ENCODE measurements at places on chromosomes 5 and 9.
A peak's percentile ranks its signal among the peaks of the same experiment; 100 is the strongest.

DNA sequence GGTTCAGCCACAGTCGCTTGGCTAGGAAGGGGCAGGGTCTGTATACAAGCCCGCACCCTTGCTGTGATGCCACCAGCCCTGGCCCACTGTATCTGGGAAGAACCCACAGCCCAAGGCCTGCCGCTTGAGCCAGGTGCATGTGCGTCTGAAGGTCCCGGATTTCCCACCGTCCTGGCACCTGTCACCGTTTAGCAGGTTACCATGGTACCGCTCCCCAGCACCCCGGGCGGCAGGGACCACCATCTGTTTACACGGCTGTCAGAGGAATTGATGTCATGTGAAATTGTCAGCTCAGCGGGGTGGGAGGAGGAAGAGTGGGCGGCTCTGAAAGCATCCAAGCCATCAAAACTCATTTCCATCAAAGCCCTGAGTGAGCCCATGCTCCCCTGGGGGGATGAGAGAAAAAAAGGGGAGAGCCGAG is 92.7 kb downstream of the HRH2 start:
- H3K36me3 ChIP-seq = no peaks in the 10 kb centered on the region
- H3K4me1 ChIP-seq = peaks cover 38% of the 10 kb centered on the region
- H3K27ac ChIP-seq = no peak overlapping the region
- no peak overlapping the region for H3K4me3 ChIP-seq
- H3K27me3 ChIP-seq = no peaks in the 10 kb centered on the region

DNA sequence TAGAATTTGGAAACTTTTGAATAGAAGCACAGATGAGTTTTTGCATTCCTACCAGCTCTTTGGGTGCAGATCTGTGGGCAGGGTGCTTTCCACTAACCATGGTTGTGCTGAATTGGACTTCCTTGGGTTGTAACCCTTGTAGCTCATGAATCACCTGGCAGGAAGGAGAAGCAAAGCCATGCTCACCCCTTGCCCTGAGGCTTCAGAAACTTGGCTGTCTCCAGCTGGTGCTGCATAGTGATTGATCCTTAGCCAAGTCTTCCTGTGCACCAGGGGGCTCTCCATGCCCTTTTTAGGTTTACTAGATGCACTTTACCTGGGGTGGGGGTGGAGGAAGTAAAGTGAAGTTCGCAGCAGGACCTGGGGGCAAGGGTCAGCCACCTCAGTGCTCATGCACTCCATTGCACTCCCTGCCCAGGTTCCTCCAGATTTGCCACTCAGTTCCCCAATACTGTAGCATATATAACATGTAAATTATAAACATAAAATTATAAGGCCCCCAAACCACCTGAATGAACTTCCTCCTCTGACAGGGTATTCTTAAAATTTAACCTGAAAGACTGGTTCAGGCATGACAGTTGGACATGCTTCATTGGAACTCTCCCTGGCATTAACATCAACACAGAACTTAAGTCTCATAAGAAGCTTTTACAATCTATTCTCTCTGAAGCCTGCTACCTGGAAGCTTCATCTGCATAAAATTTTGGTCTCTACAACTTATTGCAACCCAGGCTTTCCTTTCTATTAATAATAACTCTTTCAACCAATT is 25.8 kb upstream of the IFNA14 start:
- DNase-seq = no peak
- no peak overlapping the region for H3K4me3 ChIP-seq
- no peaks in the 10 kb centered on the region for H3K4me1 ChIP-seq
- peaks cover 94% of the 10 kb centered on the region for H3K27me3 ChIP-seq
- no peaks in the 10 kb centered on the region for H3K36me3 ChIP-seq

DNA sequence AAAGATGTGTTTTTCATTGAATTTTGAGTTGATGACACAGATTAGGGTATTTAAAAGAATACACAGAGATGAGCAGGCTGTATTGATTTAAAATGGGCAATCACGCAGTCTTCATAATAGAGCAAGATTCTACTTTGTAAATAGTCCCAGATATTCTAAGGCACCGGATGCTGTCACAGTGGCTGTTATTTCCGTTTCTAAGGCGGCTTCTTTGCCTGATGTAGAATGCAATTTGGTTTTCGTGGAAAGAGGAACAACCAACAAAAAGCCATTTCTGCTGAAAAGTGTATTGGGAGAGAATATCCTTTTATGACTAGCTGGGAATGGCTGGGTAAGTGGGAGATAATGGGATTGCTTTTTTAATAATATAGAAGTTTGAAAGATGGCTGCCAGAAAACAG is 17.5 kb downstream of the PRKACG start:
- H3K4me3 ChIP-seq = no peak overlapping the region
- peaks cover 37% of the 10 kb centered on the region for H3K4me1 ChIP-seq
- no peaks in the 10 kb centered on the region for H3K36me3 ChIP-seq
- DNase-seq = no peak

DNA sequence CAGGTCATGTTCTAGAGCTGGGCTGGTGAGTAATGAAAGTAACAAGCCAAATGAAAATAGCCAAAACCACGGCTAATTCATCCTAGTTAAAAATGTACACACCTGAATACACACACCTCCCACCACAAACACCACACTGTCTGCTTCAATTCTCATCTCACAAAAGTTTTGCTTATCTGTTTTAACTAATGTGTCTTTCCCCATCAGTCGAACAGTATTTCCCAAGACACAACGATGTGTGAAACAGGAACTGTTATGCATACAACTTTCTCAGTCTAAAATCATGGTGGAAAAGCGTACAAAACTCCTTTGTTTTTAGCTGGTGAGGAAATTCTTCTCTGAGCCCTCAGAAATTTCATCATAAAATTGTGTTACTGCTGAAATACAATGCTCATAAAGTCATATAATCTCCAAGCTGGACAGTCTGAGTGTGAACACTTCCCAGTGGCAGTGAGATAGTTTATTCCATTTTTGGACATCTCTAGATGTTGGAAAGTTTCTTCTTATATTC is 242.4 kb downstream of the EFNA5 start:
- no peak for DNase-seq
- H3K36me3 ChIP-seq = no peaks in the 10 kb centered on the region
- H3K27me3 ChIP-seq = no peaks in the 10 kb centered on the region
- H3K27ac ChIP-seq = no peak overlapping the region
- no peaks in the 10 kb centered on the region for H3K4me1 ChIP-seq
- H3K4me3 ChIP-seq = no peak overlapping the region

- peaks cover 1% of the 10 kb centered on the region for H3K36me3 ChIP-seq
- H3K27me3 ChIP-seq = no peaks in the 10 kb centered on the region
- no peak overlapping the region for H3K27ac ChIP-seq
- no peak for DNase-seq
- peaks cover 11% of the 10 kb centered on the region for H3K4me1 ChIP-seq
- no peak overlapping the region for H3K4me3 ChIP-seq
Observed at GRCh38 chr5:98679963-98680362, 93.5 kb upstream of the RGMB start.

GRCh38 chr5:3825531-3826451 is 230.2 kb downstream of the IRX1 start:
- no peak overlapping the region for H3K27ac ChIP-seq
- no peaks in the 10 kb centered on the region for H3K36me3 ChIP-seq
- DNase-seq = no peak
- peaks cover 6% of the 10 kb centered on the region for H3K4me1 ChIP-seq
- no peaks in the 10 kb centered on the region for H3K27me3 ChIP-seq

- no peak for DNase-seq
- no peak overlapping the region for H3K27ac ChIP-seq
- no peaks in the 10 kb centered on the region for H3K36me3 ChIP-seq
- no peak overlapping the region for H3K4me3 ChIP-seq
Observed at GRCh38 chr5:137516251-137516797, 17.2 kb upstream of the SPOCK1 start.

- peak overlapping the region; percentile 67 for H3K27ac ChIP-seq
- H3K36me3 ChIP-seq = peaks cover 15% of the 10 kb centered on the region
- H3K4me1 ChIP-seq = peaks cover 56% of the 10 kb centered on the region
Observed at GRCh38 chr5:18736051-18736398, 1101.8 kb downstream of the TAF11L14 start.

DNA sequence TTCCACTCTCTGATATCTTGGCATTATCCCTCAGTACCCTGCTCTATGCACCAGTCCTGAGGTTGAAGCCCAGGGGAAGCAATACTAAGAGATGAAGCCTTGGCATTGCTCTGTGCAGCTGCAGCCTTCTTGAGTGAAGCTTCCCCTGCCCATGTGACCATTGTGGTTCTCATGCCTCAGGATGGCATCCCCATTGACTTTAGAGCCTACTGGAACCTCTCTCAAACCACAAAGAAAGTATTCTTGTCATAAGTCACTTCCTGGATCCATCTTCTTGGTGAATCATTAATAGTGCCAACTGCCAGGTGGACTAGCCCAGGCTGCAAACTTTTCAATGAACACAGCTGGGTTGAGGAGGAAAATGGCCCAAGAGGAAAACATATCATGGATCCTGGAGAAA is 283.9 kb upstream of the RFX3 start:
- H3K27me3 ChIP-seq = no peaks in the 10 kb centered on the region
- peaks cover 8% of the 10 kb centered on the region for H3K4me1 ChIP-seq
- H3K36me3 ChIP-seq = no peaks in the 10 kb centered on the region
- H3K4me3 ChIP-seq = no peak overlapping the region

GRCh38 chr9:125146247-125146646 is 2.9 kb upstream of the SCAI start:
- H3K4me3 ChIP-seq = no peak overlapping the region
- DNase-seq = no peak
- H3K27ac ChIP-seq = 0 out of 2 replicates have a peak overlapping the region, but pooled peaks have one; percentile 16
- H3K36me3 ChIP-seq = peaks cover 16% of the 10 kb centered on the region
- H3K4me1 ChIP-seq = peaks cover 14% of the 10 kb centered on the region
- no peaks in the 10 kb centered on the region for H3K27me3 ChIP-seq

DNA sequence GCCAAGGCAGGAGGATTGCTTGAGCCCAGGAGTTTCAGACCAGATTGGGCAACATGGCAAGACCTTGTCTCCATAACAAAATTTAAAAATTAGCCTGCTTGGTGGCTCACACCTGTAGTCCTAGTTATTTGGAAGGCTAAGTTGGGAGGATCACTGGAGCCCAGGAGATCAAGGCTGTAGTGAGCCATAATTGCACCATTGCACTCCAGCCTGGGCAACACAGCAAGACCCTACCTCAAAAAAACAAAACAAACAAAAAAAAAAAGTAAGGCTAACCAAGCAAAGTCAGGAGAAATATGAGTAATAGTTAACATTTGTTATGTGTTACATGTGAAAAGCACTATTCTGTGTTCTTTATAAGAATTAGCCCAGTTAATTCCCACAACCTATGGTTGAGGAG is 74.7 kb downstream of the FOXB2 start:
- no peak for DNase-seq
- peaks cover 6% of the 10 kb centered on the region for H3K36me3 ChIP-seq
- H3K27me3 ChIP-seq = peaks cover 10% of the 10 kb centered on the region
- H3K4me1 ChIP-seq = peaks cover 31% of the 10 kb centered on the region
- no peak overlapping the region for H3K4me3 ChIP-seq
- H3K27ac ChIP-seq = no peak overlapping the region

GRCh38 chr9:93565089-93565488 is 11.3 kb upstream of the PHF2 start:
- H3K27me3 ChIP-seq = no peaks in the 10 kb centered on the region
- H3K36me3 ChIP-seq = peaks cover 42% of the 10 kb centered on the region
- H3K27ac ChIP-seq = no peak overlapping the region

- no peak for DNase-seq
- peaks cover under 1% of the 10 kb centered on the region for H3K36me3 ChIP-seq
- no peak overlapping the region for H3K27ac ChIP-seq
- peaks cover 86% of the 10 kb centered on the region for H3K4me1 ChIP-seq
- peaks cover 11% of the 10 kb centered on the region for H3K27me3 ChIP-seq
Observed at GRCh38 chr9:20305452-20305851, 316.8 kb downstream of the MLLT3 start.

GRCh38 chr9:37350486-37351190 is 71.9 kb upstream of the GRHPR start:
- no peak for DNase-seq
- H3K27me3 ChIP-seq = no peaks in the 10 kb centered on the region
- peak overlapping the region; percentile 1 for H3K27ac ChIP-seq
- H3K36me3 ChIP-seq = peaks cover 2% of the 10 kb centered on the region
- H3K4me1 ChIP-seq = no peaks in the 10 kb centered on the region

- no peaks in the 10 kb centered on the region for H3K27me3 ChIP-seq
- H3K4me3 ChIP-seq = no peak overlapping the region
- peaks cover 3% of the 10 kb centered on the region for H3K4me1 ChIP-seq
Observed at GRCh38 chr9:98367371-98367900, 112.0 kb upstream of the TBC1D2 start.

- H3K36me3 ChIP-seq = no peaks in the 10 kb centered on the region
- H3K4me1 ChIP-seq = peaks cover 9% of the 10 kb centered on the region
- no peak for DNase-seq
- H3K27me3 ChIP-seq = 0 out of 2 replicates have a peak, but pooled peaks cover 2% of the 10 kb centered on the region
- no peak overlapping the region for H3K27ac ChIP-seq
Observed at GRCh38 chr5:15354021-15354420, 146.0 kb upstream of the FBXL7 start.

DNA sequence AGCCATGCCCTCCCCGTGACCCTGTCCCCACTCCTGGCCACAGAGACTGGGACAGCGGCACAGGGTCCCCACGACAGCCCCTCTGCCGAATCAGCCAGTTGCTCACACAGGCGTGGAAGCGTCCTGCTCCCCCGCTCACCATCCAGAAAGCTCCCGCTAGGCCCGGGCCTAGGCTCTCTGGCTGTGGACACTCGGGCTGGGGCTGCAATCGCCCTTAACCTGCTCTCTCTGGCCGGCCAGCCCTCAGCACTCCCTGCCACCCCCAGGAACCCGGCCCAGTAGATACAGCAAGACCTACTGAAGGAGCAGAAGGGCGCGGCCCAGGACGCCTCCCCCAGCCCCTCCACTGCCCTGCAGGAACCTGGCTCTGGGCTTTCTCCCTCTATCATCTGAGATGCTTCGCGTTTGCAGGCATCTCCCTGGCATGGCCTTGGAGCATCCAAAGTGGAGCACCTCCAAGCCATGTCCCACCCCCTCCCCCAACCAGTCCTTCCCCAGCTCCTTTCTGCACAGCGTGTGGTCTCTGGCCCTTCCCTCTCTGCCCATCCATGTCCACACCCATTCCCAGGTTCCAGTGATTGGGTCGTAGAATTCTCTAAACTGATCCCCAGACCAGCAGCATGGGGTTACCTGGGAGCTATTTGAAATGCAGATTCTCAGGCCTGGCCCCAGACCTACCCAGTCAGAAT is 113.7 kb upstream of the LMX1B start:
- no peaks in the 10 kb centered on the region for H3K36me3 ChIP-seq
- DNase-seq = peak; percentile 36
- H3K4me1 ChIP-seq = peaks cover 13% of the 10 kb centered on the region
- peaks cover 12% of the 10 kb centered on the region for H3K27me3 ChIP-seq
- peak overlapping the region; percentile 77 for H3K4me3 ChIP-seq
